ENCODE measurements at places on chromosomes 5 and 9.

GRCh38 chr9:127444921-127445850 lies 6.0 kb downstream of the RPL12 start:
- peak; percentile 35 for DNase-seq

- DNase-seq: no peak
These were observed 126.4 kb upstream of the ZNF366 start for GRCh38 chr5:72633649-72634048.

DNA sequence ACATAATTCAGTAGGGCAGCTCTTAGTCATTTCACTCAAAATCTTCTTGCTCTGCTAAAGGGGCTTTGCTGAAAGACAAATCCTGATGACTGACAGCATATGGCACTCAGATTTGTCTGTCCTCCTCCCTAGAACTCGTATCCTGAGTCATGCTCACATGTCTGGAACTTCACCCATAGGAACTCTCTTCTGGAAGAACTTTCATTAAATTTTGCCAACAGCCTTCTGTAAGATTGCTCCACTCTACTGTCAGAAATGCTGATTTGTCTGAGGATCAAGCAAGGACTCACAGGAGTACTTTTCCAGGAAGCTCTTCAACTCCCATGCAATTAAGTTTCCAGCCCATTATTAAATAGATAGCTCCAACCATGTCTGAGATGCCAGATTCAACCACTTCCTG lies 59.8 kb upstream of the SNX2 start:
- DNase-seq: no peak

DNA sequence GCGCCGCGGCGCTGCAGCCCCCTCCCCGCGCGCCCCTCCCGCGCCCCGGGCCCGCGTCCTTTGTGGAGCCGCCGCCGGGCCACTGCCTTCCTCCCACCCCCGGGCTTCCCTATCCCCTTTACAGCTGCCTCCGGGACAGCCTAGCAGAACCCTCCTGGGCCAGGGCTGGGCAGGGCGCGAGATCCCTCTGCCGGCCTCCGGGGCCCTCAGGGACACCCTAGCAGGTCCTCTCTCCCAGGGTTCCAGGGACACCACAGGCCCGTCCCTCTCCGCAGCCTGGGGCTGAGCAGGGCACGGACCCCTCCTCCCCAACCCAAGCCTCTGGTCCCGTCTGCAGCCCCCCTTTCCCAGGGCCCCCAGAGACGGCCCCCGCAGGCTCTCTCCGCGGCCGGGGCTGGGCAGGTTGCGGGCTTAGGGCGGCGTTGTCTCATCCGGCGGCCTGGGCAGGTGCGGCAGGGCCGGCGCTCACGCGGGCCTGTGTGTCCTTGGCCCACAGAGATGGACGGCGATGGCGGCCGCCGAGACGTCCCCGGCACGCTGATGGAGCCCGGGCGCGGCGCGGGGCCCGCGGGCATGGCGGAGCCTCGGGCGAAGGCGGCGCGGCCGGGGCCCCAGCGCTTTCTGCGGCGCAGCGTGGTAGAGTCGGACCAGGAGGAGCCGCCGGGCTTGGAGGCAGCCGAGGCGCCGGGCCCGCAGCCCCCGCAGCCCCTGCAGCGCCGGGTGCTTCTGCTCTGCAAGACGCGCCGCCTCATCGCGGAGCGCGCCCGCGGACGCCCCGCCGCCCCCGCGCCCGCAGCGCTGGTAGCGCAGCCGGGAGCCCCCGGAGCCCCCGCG lies 710 bp downstream of the WNK2 start:
- DNase-seq: peak; percentile 28

- no peak for DNase-seq
These were observed 70.2 kb downstream of the SLC25A46 start for GRCh38 chr5:110809006-110809405.

DNA sequence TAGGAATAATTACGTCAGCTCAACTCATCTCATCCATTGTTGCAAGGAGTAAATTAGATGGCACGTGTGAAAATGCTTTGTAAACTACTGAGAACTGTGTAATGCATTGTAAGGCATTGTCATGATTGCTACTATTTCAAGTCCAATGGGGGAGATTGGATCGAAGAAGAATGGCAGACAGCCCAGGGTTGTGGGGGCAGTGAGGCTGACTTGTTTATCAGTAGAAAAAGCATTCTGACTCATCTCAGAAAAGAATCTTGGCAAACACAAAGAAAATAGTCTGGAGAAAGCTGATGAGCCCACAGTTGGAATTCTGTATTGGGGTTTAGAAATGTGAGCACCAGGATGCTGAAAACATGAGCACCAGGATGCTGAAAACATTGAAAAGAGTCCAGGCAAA lies 28.0 kb upstream of the DAP start:
- DNase-seq: no peak

- no peak for DNase-seq
These were observed 186.2 kb downstream of the GABBR2 start for GRCh38 chr9:98522487-98522886.

- no peak for DNase-seq
These were observed 739 bp downstream of the CARD9 start for GRCh38 chr9:136372561-136373299.

DNA sequence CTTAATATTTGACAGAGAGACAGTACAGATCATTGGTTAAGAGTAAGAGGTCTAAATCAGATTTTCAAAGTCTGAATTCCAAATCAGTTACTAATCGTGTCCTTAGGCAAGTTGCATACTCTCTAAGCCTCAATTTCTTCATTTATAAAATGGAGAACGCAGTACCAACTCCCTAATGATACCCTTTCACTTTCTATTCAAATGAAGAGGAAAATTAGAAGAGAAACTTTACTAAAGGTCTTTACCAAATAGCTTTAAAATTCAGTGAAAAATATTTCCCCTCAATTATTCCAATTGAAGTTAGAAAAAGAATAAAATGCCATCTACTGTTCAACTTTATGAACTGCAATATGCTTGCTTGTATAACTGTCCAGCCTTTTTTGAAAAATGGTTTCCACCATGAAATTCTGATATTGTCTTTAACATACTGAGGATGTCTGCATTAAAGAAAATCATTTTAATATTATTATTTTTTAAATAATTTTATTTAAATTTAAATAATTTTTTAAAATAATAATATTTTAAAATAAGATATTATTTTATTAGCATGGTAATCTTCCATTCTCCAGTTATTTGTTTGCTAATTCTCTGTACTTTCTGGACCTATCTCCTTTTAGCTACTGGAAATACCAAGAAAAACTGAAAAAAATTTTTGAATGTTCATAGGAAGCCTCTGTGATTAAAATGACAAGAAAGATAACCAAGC lies 36.0 kb downstream of the POC5 start:
- no peak for DNase-seq

- DNase-seq: no peak
These were observed 607 bp upstream of the HNRNPAB start for GRCh38 chr5:178203670-178204181.

GRCh38 chr5:138772986-138773594 lies 19.9 kb downstream of the CTNNA1 start:
- no peak for DNase-seq

- no peak for DNase-seq
These were observed 17.3 kb downstream of the MAMDC2 start for GRCh38 chr9:70060883-70061507.

DNA sequence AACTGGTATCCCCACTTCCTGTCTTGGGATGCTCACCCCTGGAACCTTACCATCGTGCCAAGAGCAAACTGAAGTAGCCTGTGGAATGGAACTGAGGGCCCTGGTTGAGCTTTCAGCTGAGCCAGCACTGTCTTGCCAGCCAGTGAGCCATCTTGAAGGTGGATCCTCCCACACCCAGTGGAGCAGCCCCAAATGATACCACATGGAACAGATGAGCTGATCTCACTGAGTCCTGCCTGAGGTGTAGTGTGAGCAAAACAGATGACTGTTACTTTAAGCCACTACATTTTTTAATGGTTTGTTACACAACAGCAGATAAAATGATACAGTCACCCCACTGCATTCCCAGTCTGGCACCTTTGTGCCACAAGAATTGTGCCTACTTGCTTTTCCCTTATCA lies 2.2 kb upstream of the PCYOX1L start:
- peak; percentile 43 for DNase-seq

Measured in activated CD4-positive, alpha-beta T cell treated with anti-CD3 and anti-CD28 coated beads, Interleukin-2, amount 50 U/mL, for 48 hours (primary cell).